Stimulated activated CD4-positive, alpha-beta T cell treated with anti-CD3 and anti-CD28 coated beads, Interleukin-2, amount 100 ng/mL, for 24 hours (primary cell): ENCODE measurements at places on chromosomes 5 and 9.

GRCh38 chr5:155189476-155189875, 175.9 kb downstream of the KIF4B start:
- DNase-seq, result no peak

DNA sequence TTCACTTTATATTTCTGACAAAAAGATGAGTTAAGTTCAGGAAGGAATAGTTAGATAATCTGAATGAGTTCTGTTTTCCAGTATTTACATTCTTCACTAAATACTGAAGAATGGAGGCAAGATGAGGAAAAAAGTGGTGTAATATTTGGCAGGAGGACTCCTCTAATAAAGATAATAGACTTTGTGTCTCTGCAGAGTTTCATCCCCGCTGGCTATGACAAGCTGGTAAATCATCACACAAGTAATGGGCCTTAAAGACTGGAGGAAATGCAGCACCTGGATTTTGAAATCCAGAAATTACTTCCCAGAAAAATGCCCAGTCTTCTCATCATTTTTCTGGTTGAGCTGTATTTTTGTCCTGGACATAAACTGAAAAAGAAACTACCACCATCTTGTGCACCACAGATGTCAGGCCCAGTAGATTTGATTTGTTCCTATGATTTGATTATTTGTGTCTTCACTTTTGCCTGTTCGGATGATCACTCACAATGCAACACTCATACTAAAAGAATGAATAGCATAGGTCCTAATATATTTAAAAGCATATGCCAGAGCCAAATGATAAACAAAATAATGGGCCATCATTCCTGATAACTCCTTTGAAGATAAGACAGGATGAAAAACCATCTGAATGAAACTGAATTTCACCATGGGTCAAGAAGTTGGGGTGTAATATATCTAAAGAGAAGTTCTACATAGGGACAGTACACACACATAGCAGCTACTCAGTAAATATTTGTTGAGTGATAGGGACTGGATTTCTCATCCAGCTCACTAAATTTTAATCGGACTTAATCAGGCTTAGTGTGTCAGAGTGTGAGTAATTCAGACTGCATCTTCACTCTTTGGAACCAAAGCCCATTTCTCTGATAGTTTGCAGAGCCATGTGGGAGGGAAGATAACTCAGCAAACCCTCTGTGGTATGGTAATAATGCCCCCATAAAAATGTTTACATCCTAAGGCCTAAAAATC, 200.5 kb downstream of the HINT1 start:
- DNase-seq, result no peak

GRCh38 chr9:136671646-136672430, 9.1 kb downstream of the EGFL7 start:
- peak; percentile 63 for DNase-seq

DNA sequence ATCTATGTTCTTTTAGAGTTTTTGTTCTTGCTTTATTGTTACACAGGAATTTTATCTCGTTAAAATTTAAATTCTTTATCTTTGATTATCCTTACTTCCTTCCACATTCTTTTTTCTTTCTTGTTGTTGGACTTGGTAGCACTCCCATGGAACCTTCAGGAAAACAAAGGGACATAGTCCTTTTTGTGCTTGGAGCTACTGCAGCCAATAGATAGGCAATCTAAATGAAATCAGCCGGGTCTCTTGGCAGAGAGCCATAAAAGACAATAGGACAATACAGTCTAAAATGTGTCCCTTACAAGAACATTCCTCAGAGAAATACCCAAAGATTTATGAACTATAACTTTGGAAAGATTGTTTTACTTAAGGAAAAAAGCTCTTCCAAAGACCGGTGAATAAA, 548.1 kb upstream of the C9orf72 start:
- no peak for DNase-seq

DNA sequence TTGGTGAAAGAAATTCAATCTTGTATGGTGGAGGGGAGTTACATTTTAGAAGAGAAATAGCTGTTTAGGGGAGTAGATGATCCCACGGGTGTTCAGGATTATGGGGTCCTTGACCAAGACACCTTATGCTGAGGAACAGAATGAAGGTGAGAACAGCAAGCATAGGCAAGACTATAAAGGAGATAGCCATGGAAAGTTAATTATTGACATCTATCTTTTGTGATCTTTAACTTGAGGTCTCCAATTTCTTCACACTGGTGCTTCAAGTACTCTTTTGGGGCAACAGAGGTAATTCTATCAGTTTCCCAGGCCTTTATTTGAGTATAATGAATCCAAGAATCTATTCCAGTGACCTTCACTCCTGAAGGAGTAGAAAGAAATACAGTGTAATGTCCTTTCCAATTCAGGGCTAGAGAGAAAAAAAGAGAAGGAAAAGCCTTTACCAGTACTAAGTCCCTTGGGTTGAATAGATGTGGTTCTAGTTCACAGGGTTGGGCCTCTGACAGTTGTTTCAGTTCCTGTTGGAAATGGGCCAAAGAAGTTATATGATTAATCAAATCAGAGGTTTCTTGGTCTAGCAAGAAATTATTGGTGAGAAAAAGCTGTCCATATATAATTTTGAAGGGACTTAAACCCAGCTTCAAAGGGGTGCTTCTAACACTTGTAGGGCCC, 2104.1 kb upstream of the ACO1 start:
- DNase-seq, result no peak

GRCh38 chr5:75361310-75361709, 24.3 kb downstream of the HMGCR start:
- DNase-seq, result no peak

- DNase-seq, result no peak
Observed at GRCh38 chr5:6615034-6615815, 17.6 kb downstream of the NSUN2 start.

- DNase-seq, result no peak
Observed at GRCh38 chr5:94944160-94944559, 325.7 kb downstream of the SLF1 start.

DNA sequence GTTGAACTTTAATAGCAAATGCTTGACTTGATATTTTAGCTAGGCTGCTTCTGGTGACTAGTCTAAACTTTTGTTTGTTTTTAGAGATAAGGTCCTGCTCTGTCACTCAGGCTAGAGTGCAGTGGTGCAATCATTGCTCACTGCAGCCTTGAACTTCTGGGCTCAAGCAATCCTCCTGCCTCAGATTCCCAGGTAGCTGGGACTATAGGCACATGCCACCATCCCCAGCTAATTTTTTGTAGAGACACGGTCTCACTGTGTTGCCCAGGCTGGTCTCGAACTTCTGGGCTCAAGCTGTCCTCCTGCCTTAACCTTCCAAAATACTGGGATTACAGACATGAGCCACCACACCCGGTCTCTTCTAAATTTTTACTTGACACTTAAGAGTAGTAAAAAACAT, 20.7 kb downstream of the CDC37L1 start:
- no peak for DNase-seq

DNA sequence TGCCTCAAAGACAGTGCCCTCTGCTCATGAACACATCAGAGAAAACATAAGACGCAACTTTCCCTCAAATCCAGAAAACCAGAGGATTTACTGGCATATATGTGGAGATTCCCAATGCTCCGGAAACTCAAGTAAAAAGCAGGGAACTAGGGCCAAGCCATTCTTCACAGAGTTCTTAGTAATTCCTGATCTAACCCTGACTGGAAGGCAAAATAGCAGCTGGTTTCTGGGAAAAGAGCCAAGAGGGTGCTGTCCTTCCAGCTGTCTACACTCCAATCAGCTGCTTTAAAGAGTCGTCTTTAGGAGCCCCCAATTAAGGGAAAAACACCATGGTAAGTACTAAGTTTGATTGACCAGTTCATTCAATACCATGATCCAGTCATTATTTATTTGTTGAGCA, 49.6 kb downstream of the GNA14 start:
- no peak for DNase-seq

- no peak for DNase-seq
Observed at GRCh38 chr5:166086568-166086967, 2204.9 kb upstream of the WWC1 start.

- DNase-seq, result no peak
Observed at GRCh38 chr5:154505567-154505966, 27.5 kb upstream of the HAND1 start.

GRCh38 chr5:59341760-59342159, 551.8 kb downstream of the PDE4D start:
- DNase-seq, result no peak

DNA sequence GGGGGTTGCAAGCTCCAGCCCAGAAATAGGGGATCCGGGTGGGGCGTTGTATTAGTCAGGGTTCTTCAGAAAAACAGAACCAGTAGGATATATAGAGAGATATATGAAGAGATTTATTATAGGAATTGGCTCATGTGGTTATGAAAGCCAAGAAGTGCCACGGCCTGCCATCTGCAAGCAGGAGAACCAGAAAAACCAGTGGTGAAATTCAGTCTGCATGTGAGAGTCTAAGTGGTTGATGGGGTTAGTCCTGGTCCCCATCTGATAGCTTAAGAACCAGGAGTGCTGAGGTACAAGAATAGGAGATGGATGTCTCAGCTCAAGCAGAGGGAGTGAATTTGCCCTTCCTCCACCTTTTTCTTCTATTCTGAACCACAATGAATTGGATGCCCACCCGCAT, 123.4 kb upstream of the APC start:
- no peak for DNase-seq

DNA sequence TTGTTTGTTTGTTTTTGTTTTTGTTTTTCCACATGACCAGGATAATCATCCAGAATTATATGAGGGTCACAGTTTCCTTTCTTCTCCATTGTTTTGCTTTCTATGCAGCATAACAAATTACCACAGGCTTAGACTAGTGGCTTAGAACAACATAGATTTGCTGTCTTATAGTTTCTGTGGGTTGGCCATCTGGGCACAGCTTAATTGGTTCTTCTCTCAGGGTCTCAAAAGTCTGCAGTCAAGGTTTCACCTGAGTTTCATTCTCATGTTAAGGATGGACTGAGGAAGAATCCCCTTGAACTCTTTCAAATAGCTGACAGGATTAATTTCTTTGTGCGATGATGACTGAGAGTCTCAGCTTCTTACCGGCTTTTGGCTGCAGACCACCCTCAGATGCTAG, 559.8 kb downstream of the PRDM9 start:
- DNase-seq, result no peak

GRCh38 chr5:104650313-104651055, 1087.9 kb upstream of the NUDT12 start:
- no peak for DNase-seq

- DNase-seq, result no peak
Observed at GRCh38 chr5:28012538-28012937, 974.2 kb upstream of the CDH9 start.

- DNase-seq, result no peak
Observed at GRCh38 chr9:19694601-19695000, 94.2 kb downstream of the SLC24A2 start.

- no peak for DNase-seq
Observed at GRCh38 chr5:2217219-2217618, 334.5 kb upstream of the IRX4 start.

- DNase-seq, result no peak
Observed at GRCh38 chr5:163489055-163489744, 16.2 kb upstream of the MAT2B start.

DNA sequence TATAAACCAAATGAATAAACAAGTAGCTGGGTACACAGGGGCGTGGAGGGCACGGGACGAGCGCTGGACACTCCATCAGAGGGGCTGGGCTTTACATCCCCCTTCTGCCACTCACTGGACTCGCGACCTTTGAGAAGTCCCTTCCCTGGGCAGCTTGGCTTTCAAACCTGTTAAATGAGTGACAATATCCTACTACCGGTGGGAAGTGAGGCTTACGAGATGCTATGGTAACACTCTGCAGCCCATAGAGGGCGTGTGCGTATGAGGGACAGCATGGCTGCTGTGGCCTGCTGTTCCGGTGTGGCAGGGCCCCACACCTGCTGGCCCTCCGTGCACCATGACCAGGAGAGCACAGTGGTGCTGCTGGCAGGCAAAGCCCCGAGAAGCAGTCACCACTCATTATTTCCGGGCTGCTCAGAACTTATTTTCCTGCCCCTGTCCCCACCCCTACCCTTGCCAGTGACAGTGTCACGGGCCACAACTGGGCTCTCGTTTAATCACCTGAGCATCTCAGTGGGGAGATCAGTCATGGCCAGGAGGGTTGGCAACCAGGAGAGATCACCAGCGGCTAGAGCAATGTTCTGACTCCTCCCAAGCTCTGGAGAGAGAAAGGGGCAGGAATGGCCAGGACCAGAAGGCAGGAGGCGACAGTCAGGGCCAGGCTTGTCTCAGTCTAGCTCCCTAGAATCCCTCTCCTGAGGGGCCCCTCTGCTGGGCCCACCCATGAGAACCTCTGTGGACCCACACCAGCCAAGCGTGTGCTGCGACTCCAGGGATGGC, 10.5 kb downstream of the CLTB start:
- DNase-seq, result no peak

- no peak for DNase-seq
Observed at GRCh38 chr5:31748458-31749172, 109.7 kb downstream of the PDZD2 start.
